H4 (cell line): ENCODE measurements at places on chromosomes 4 and X. TPM values are rescaled to one million over a fixed set of nuclear protein-coding genes. Genes with fewer than 3 reads are reported as not detected.

GRCh38 chr4:38055566-38055965 lies 95.4 kb downstream of the PTTG2 start:
- DNase-seq: no peak

- DNase-seq: peak; percentile 94
Observed at GRCh38 chr4:48909697-48910096, 3.1 kb upstream of the OCIAD2 start.

- no peak for DNase-seq
Observed at GRCh38 chr4:137266511-137266910, 265.8 kb downstream of the PCDH18 start.

GRCh38 chrX:139026406-139026805 lies 314.9 kb upstream of the FGF13 start:
- DNase-seq: no peak

GRCh38 chr4:100268789-100269188 lies 78.5 kb upstream of the DDIT4L start:
- no peak for DNase-seq

GRCh38 chr4:126800575-126801141 lies 832.1 kb upstream of the INTU start:
- DNase-seq: no peak

- DNase-seq: peak; percentile 30
Observed at GRCh38 chrX:19225909-19226308, 103.6 kb upstream of the ADGRG2 start.

GRCh38 chr4:175996206-175996605 lies 69.4 kb upstream of the WDR17 start:
- DNase-seq: no peak

DNA sequence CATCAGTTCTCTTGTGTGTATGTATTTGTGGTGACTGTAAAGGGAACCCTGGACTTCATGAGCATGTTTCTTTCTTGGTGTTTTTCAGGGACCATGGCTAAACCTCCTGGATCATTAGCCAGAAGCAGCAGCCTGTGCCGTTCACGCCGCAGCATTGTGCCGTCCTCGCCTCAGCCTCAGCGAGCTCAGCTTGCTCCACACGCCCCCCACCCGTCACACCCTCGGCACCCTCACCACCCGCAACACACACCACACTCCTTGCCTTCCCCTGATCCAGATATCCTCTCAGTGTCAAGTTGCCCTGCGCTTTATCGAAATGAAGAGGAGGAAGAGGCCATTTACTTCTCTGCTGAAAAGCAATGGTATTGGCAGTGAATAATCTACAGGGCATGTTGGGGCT lies 157.0 kb downstream of the STIM2 start:
- no peak for DNase-seq

GRCh38 chr4:140103676-140104075 lies 50.3 kb downstream of the MAML3 start:
- peak; percentile 44 for DNase-seq

DNA sequence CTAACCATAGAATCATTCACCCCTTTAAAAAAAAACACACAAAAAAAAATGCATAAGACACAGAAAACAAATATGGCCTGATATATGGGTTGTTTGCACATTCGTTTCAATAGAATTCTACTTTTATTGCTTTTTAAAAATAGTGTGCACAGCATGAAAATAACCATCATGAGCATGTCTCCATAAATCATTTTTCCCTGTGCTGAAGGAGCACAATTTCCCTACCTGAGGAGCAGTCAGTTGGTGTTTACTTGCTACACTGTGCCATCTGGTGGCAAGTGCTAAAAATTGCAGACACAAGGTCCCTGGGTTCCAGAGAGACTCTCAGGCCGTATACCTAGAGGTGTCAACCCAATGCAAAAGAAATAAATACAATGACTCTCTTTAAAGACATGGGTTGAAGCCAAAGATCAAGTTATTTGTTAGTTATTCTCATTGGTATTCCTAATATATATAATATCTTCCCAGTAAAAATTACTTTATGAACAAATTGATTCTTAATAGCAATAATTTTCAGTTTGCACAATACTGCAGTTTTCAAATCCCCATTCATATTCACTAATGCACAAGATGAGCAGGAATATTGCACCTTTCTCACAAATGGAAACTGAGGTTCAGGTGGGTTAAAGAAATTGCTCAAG lies 551.4 kb downstream of the IQCM start:
- DNase-seq: peak; percentile 62

GRCh38 chr4:173057442-173057841 lies 111.2 kb upstream of the GALNT7 start:
- DNase-seq: no peak

GRCh38 chr4:159282944-159283343 lies 180.1 kb downstream of the RAPGEF2 start:
- no peak for DNase-seq

GRCh38 chrX:101252634-101253033 lies 33.0 kb downstream of the DRP2 start:
- DNase-seq: no peak

Gene ARHGEF6
- 6.6 and 8.0 TPM in 2 replicates for total RNA-seq

Gene TMEM156
- total RNA-seq: 1.3 and 2.7 TPM in 2 replicates

Gene BTK
- not detected in 2 replicates for total RNA-seq

Gene GAGE2A
- not detected in 2 replicates for total RNA-seq

Gene DGKK
- not detected in 2 replicates for total RNA-seq

Gene PLP1
- total RNA-seq: 0.02 TPM in 1 of 2 replicates, not detected in the other
